ENCODE measurements at places on chromosomes 1 and 21. TPM values are rescaled to one million over a fixed set of nuclear protein-coding genes. Genes with fewer than 3 reads are reported as not detected.

DNA sequence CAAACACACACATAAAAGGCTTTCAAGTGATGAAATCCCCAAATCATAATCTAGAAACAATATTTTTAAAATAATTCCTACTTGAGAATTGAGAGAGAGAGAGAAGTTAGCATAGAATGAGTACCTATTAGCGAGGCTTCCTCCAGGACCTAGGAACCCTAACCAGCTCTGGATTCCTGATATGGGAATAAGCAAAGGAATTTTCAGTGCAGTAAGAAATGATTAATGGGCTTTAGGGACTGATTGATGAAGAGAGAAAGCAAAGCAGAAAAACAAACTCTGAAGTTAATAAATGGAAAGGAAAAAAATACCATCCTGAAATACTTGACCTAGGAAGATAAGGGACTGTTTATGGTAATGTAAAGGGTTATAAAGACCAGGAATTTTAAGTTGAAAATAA, 60.6 kb downstream of the WARS2 start:
- DNase-seq: no peak

DNA sequence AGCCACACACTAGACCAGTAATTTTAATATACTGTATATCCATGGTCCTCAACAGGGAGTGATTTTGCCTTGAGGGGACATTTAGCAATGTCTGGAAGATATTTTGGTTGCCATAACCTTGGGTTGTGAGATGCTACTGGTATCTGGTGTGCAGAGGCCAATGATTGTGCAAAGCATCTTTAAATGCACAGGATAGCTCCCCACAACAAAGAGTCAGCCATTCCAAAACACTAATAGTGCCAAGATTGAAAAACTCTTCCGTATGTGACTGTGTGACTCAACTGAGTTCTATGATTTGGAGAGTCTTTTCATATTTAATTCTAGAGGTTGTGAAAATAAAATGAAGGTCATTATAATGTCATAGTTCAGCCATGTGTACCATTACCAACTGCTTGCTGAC, 141.4 kb upstream of the CACYBP start:
- DNase-seq: no peak

DNA sequence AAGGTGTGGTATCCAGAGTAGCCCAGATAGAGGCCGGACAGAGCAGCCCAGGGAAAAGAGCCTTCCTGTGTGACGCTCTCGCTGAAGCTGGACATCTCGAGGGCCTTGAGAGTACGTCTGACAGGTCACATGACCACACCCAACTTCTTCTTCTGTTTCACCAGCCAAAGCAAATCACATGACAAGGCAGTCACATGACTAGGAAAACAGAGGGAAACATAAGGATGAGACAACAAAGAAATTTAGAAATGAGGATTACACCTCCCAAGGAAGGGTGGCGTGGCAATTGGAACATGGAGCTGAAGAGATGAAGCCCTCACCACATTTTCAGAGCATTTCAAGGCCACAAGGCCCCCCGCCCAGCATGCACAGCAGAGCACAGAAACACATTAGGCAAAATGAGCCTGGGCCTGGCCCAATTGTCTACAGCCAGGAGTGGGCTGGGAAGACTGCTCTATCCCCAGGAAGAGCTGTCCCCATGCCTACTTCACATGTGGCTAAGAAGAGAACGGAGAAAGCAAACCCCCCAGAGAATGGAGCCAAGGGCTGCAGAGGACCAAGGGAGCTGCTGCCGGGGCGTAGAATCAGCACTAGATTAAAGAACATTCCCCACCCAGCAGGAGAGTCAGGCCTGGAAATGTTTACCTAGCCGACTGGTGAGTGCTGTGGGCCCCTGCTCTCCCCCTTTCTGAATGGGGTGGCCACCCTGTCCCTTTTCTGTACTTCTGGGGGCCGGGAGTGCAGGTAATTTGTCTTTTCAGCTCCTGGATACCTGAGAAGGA, 305.1 kb downstream of the NPHP4 start:
- no peak for DNase-seq

DNA sequence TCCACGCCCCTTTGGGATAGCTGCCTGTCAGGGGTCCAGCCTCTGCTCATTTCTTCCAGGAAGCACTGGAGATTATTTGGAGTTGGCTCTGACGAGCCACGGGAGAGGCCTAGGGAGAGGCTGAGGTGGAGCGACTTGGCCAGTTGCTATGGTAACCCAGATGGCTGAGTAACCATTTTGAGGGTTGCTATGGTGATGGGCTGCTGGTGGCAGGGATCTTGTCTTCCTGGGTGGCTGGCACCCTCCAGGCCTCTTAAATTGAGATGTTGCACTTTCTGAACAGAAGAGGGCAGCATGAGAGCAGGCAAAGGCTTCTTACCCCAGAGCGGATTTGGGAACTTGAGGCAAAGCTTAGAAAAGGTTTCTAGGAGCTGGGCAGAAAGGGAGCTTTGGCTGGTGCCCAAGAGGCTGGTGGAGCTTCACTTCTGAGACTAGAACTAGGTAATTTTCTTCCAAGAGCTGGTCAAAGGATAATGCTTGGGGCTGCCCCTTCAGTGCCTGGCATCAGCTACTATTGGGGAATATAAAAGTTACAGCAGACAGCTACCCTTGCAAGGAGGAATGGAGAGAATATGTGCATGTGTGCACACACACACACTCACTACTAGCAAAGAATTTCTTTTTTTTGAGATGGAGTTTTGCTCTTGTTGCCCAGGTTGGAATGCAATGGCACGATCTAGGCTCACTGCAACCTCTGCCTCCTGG, 72.5 kb downstream of the NDUFS5 start:
- peak; percentile 52 for DNase-seq

DNA sequence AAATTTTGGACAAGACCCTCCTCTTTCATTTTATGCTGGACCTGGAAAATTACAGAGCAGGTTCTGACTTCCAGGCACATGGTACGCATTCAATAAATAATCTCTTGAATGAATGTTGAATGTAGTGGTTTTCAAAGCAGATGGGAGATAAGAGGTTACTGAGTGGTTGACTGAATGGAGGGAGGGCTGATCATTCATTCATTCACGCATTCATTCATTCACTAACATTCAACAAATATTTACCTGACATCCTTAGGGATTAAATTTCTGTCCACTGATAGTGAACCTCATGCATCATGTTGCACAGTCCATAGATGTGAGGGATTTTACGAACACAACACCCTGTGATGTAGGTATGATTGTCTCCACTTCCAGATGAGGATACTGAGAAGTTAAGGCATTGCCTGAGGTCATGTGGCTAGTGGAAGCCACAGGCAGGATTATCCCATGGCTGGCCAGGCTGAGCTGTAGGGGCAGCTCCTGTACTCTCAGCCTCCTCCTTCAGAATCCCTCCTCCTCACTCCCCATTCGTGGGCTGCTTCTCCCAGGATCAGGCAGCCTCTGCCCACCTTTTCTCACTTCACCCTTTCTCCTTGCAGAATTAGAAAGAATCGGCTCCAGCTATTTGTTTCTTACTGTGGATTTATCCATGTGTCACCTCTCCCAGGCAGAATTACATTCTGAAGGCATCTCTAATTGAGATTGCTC, 48.4 kb upstream of the ATP5PO start:
- DNase-seq: no peak

IGSF3 gene
- total RNA-seq: 11.7 TPM

- DNase-seq: no peak
Measured at GRCh38 chr1:80359666-80360065, 1353.1 kb upstream of the ADGRL4 start.

GRCh38 chr1:52345252-52345651, 20.8 kb downstream of the CC2D1B start:
- no peak for DNase-seq

- no peak for DNase-seq
Measured at GRCh38 chr21:29209696-29210095, 79.3 kb downstream of the MAP3K7CL start.

DNA sequence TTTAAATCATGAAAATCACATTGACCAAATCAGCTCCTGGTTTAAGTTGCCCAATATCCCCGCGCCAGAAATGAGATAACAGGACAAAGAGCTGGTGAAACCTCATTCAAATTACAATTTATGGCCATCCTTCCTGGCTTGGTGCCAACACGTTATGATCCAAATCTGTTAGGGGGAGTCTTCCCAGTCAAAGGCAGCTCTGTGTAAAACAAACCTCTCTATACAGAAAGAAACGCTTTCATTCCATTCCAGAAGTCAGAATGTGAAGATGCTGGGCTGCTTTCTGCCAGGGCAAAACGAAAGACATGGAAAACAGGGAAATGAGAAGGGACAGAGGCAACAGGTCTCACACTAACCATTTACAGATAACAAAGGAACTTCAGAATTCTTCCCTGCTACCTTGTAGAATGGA, 53.5 kb upstream of the TIAM1 start:
- no peak for DNase-seq

C1orf159 gene
- 4.0 TPM for total RNA-seq

B4GALT2 gene
- 35.6 TPM for total RNA-seq

SCAF4 gene
- total RNA-seq: 16.7 TPM

- no peak for DNase-seq
Measured at GRCh38 chr1:19682257-19682656, 17.6 kb downstream of the HTR6 start.

DNA sequence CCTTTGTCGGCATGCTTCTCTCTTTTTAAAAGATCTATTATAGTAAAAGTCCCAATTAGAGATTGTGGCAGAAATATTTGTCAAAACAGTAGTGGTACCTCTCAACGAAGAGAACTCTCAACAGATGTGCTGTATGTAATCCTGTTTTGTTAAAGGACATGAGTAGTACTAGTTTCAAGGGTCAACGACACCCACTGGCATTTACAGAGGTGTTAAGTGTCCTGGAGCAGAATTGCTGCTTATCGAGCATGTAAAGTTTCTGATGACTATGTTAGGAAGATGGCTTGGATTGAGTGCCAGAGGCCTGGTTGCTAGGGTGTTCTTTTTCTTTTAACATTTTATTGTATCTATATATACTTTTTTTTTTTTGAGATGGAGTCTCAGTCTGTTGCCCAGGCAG, 27.1 kb downstream of the CELF3 start:
- DNase-seq: no peak

- no peak for DNase-seq
Measured at GRCh38 chr1:109881906-109882287, 28.8 kb upstream of the CSF1 start.

- no peak for DNase-seq
Measured at GRCh38 chr1:206554211-206554610, 46.9 kb downstream of the RASSF5 start.

DNA sequence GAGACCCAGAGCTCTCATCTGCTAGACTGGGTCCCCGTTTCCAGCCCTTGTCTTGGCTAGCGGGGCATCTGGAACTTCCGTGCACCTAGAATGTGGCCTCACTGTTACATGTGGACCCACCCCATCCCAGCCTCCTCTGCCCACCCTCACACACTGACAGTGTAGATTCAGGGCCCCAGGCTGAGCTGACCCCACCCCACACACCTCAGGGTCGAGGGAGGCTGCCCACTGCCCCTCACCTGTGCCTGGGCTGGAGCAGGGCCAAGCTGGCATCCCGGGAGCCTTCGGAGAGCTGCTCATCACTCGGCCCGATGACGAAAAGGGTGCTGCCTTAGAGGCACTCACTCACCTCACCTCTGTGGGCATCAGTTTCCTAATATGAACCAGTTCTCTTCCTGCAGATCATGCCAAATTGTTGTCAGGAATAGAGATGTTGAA, 11.1 kb downstream of the ACOT11 start:
- DNase-seq: peak; percentile 45

DNA sequence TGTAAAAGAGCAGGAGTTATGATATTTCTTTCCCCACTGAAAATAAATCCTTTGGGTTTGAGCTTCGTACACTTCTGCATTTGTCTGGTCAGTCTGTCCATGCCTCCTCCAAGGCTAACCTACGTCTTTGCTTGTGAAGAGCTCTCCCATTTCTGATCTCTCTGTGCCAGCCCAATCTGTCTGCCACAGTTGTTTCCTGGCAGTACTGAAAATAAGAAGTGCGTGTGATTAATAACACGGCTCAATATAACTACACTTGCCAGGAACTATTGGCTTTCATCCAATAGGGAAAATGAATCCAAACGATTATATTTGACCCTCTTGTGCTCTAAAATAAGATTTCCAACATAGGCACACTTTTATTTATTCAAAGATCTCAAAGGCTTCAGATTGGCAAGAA, 19.2 kb upstream of the COL24A1 start:
- no peak for DNase-seq

PRR9 gene
- not detected for total RNA-seq

GRCh38 chr1:8213136-8213535, 104.8 kb upstream of the SLC45A1 start:
- DNase-seq: no peak

WARS2 gene
- 9.3 TPM for total RNA-seq

- DNase-seq: peak; percentile 9
Measured at GRCh38 chr1:228016181-228016510, 9.3 kb downstream of the WNT3A start.

DNA sequence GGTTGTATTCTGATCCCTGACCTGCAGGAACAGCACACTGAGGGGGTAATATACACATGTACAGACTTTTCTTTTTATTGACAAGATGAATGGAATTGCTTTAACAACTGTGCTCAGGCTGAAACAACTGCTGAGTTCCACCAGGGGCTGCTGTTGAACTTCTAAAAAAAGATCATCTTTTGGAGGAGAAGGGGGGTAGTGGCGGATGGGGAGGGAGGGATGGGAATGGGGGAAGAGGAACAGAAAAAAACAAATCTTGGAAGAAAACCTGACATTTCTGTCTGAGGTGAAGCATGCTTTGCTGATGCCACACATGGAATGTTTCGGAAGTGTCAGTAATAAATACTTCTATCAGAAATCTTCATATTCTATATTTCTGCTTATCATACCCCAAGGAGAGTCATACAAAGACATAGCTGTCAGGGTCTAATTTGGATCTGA, 75.0 kb downstream of the RWDD3 start:
- DNase-seq: no peak

Data from left ventricle myocardium superior (tissue), 1 donor.